ENCODE measurements at places on chromosomes 4 and X. TPM values are rescaled to one million over a fixed set of nuclear protein-coding genes. Genes with fewer than 3 reads are reported as not detected.
A peak's percentile ranks its signal among the peaks of the same experiment; 100 is the strongest.

Gene PGAM4
- total RNA-seq = not detected

Gene GUCY1A1
- 6.3 TPM for total RNA-seq

Gene F9
- 266 TPM for total RNA-seq

DNA sequence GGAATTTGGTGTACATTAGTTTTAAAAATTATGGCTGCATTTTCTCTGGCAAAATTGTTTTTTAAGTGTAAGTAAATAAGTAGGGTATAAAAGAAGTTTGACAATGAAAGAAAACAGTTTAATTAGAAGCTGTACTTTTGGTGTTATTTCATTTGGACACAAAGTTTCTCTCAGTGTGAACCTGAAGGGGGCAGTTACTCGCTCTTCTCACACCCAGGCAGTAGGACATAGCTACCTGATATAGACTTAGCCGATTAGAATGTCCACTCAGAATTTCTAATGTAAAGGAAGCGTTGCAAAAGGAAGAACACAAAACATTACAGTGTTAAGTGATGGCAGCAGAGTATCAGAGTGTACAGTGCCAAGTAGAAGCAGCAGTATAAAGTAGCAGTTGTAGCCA, 311.9 kb upstream of the TECRL start:
- no peak for DNase-seq
- H3K27ac ChIP-seq = no peak overlapping the region
- H3K4me3 ChIP-seq = no peak overlapping the region
- no peaks in the 10 kb centered on the region for H3K4me1 ChIP-seq

DNA sequence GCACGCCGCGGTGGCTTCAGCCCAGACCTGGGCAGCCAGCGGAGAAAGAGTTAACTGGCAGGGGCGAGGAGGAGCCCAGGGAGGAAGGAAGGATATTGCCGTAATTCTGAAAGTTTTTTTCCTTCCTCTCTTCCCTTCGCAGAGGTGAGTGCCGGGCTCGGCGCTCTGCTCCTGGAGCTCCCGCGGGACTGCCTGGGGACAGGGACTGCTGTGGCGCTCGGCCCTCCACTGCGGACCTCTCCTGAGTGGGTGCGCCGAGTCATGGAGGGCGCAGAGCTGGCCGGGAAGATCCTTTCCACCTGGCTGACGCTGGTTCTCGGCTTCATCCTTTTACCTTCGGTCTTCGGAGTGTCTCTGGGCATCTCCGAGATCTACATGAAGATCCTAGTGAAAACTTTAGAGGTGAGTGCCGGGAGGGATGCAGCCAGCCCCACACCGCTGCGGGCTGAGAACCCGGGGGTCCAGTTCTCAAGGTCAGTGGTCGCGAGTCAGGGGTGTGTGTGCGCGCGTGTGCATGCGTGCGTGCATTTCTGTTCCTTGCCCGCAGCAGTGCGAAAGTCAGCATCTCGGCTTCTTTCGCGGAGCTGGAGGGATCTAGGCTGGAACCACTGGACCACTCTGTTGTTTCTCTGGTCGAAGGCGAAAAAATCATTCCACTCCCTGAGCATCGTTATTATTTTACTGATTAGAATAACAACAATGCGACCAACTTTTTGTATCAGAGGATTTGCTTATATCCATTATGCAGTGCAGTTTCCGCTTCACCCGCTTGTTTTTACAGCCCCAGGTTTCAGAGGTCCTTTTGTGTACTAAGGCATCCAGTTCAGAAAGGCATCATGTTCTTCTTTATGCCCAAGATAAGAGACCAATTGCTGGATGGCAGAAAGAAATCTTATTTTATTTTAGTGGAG, 709 bp downstream of the GPAT3 start:
- H3K36me3 ChIP-seq = no peaks in the 10 kb centered on the region
- H3K27ac ChIP-seq = peak overlapping the region; percentile 92
- peaks cover 20% of the 10 kb centered on the region for H3K4me1 ChIP-seq
- no peaks in the 10 kb centered on the region for H3K27me3 ChIP-seq

DNA sequence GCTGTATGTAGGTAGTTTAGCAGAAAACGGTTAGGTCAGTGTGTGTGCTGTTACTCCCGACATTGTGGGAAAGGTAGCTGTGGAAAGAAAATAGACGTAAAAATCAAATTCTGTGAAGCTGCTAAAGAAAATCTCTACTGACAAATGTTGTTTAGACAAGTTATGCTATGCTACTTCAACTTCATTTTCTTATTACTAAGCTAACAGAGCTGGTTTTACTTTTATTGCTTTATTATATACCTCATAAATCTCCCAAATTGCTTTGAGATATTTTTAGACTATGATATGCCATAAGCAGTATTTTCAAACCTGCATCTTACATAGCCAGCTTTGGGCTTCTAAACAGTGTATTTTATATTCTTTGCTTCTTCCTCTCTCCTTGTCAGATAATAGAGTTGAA, 108.2 kb upstream of the PACRGL start:
- no peak overlapping the region for H3K27ac ChIP-seq
- H3K36me3 ChIP-seq = no peaks in the 10 kb centered on the region
- no peaks in the 10 kb centered on the region for H3K27me3 ChIP-seq

Gene CSN3
- total RNA-seq = not detected

All from right lobe of liver (tissue), 6 donors.